Stimulated activated CD4-positive, alpha-beta T cell treated with anti-CD3 and anti-CD28 coated beads, TNF-alpha, amount 100 ng/mL, for 1 hour (primary cell): ENCODE measurements at places on chromosomes 1 and 21.

DNA sequence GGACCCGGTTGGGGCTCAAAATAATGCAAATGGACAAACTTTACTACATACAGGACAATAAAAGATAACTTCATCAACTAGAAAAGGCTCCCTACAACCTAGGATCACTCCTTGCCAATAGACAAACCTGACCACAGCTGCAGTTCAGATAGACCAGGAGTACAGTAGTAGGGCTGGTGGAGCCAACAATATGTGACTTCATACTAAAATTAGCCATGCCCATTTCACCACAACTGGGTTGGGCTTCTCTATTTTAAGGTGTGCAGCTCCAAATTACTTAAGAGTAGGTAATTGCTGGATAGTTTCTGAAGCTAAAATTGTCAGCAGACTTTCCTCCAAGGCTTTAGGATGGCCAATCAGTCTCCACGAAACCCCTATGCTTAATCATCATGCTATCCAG lies 3.9 kb downstream of the DENND1B start:
- DNase-seq: no peak

DNA sequence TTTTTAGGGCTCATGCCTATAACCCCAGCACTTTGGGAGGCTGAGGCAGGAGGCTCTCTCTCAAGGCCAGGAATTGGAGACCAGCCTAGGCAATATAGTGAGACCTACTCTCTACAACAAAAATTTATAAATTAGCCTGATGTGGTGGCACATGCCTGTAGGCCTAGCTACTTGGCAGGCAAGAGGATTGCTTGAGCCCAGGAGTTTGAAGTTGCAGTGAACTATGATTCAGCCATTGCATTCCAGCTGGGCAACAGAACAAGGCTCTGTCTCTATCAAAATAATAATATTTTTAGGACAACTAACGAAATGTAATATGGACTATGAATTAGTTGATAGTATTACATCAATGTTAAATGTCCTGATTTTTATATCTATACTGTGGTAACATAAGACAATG lies 68.8 kb upstream of the ARID1A start:
- no peak for DNase-seq

- no peak for DNase-seq
These were observed 1.9 kb downstream of the AMPD2 start for GRCh38 chr1:109621379-109622136.

GRCh38 chr21:25767921-25768320 lies 33.1 kb downstream of the GABPA start:
- DNase-seq: no peak

GRCh38 chr1:171110621-171111326 lies 20.1 kb downstream of the FMO3 start:
- no peak for DNase-seq

GRCh38 chr1:172238965-172239364 lies 181.5 kb upstream of the C1orf105 start:
- DNase-seq: no peak

DNA sequence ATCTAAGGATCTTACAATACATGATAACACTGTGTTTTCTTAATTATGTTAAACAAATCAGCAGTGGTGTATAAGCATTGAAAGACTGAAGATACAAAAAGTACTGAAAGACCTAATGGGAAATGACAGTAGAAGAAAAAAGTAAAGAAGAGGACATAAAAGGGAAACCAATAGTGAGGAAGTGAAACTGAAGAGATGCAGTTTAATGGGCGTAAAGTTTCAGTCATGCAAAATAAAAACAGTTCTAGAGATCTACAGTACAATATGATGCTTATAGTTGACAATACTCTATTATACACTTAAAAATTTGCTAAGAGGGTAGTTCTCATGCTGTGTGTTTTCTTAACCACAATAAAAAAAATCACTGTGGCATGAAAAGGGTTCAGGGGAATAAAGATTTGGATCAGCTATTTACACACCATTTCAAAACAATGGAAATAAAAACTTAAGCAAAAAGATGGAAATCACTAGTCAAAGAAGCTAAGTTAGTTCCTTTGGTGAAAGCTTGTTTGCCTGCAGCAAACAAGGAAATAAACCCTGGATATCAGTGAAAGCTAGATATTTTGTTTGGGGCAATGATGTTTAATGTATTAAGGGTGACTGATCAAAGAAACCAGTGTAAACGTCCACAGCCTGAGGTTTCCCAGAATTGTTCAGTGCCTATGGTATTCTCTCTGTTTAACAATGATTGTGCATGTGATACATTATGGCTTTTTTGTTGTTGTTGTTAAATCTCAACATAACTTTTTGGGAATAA lies 1160.8 kb upstream of the ADGRL2 start:
- no peak for DNase-seq

- DNase-seq: no peak
These were observed 4.9 kb upstream of the GBP1 start for GRCh38 chr1:89069951-89070350.

GRCh38 chr21:25700741-25701140 lies 34.0 kb downstream of the ATP5PF start:
- DNase-seq: no peak

GRCh38 chr1:209931141-209931540 lies 6.9 kb upstream of the SYT14 start:
- DNase-seq: no peak

- DNase-seq: no peak
These were observed 68.4 kb upstream of the TNFSF4 start for GRCh38 chr1:173275496-173275895.

DNA sequence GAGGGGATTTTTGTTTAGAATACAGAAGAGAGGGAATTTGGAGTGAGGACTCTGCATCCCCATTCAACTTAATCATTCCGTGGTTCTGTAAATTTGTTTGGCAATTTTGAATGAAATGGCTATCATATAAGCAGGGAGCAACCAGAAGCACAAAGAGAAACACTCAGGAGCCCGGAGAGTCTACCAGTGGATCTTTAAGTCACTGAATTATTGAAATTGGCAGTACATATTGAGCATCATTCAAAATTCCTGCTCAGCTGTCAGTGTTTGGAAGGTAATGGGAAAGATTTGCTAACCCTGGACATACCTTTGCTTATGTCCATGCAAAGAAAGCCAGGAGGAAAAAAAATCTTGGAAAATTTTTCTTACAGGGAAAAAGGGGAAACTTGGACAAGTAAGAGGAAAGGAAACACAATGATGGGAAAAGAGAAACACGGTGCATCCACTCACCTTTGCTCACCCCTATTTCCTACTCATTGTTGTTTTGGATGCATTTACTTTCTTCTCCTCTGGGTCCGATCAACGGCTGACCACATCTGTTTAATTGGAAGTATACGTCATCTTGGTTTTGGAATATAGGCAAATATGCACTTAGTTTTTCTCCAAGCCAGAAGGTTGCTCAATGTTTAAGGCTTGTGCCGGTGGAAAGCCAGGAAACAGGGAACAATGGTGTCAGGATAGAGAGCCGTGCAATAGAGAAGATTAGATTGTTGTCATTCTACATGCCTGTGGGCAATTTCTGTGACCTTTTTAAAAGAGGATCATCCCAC lies 243.0 kb upstream of the LYPLAL1 start:
- no peak for DNase-seq

GRCh38 chr1:43655953-43656352 lies 6.0 kb downstream of the KDM4A start:
- DNase-seq: no peak

GRCh38 chr1:167066333-167067122 lies 23.6 kb downstream of the GPA33 start:
- DNase-seq: peak; percentile 38

DNA sequence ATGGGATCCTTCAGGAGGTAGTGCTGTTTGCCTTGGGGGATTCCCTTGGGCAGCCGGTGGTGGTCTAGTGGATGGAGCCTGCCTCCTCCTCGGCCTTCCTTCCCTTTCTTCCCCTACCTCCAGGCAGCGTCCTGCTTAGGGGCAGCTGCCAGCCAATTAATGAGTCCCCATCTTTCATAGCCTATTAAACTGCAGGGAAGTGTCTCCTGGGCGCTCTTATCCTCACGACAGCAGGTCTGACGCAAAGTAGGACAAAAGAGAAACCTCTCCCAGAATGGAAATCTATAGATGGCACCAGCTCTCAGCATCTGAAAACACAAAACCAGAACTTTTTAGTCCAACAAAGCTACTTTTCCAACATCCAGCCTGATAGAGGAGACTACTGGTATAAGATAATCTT lies 69.3 kb downstream of the ELAVL4 start:
- no peak for DNase-seq

DNA sequence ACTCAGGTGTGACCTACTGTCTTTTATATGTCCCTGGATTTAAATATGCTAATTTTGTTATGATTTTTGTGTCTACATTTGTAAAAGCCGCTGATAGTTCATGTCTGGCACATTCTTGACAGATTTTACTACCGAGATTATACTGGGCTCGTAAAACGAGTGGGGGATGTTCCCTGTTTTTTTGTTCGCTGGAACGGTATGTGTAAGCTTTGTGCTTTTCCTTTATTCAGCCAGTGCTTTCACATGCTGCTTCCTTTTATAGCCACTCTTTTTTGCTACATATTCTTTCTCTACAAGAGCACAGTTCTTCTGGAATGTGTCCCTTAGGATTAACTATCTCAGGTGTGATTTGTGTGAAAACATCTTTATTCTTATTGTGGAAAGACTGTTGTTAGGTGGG lies 46.6 kb downstream of the ADARB1 start:
- no peak for DNase-seq

DNA sequence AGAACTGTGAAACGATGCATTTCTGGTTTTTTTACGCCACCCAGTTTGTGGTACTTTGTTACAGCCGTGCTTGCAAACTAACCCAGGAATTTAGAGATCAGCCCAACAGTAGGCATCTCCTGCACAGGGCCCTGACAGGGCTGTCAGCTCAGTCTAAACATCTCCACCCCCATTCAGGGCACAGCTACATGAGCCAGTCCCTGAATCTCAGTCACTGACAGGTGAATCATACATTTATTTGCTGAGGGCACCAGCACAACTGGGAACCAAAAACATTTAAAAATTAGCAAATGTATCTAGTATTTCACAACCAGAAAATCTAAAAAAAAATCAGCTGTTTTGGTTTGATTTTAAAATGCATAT lies 30.7 kb downstream of the PRDX6 start:
- no peak for DNase-seq

DNA sequence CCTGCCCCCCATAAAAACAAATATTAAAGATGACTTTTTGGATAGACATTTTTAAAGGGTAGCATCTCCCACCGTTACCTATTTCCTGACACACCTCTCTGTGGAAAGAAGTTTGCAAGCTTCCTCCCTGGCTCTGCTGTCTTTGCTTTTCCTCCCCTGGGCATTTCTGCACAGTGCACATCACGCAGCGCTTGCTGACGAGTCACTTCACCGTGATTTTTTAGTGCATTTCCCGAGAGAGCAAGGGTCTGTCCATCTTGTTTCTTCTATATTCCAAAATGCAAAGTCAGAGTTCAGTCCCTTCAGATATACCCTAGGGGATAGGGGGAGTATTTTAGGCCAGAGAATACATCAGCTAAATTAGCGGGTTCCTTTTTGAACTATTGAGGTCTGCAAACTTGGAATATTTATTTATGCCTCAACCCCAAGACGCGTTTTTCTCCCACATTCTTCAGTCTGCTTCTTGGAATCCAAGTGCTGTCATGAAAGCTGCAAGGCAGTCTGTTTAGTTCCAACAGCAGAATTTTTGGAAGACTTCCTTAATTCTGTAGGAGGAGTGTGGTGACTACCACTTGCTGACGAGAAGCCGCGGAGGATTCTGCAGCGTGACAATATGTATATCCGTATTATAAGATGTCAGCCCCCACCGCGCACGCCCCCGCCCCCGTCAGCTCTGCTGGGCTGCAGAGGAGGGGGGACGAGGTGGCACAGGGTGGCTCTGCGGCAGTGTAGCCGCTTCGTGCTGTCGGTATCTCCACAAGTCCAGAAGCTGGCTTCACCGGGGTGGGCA lies 22.4 kb downstream of the SMYD2 start:
- DNase-seq: no peak

GRCh38 chr1:71210718-71211117 lies 129.9 kb upstream of the ZRANB2 start:
- no peak for DNase-seq

GRCh38 chr1:181134543-181135436 lies 46.3 kb downstream of the IER5 start:
- no peak for DNase-seq

DNA sequence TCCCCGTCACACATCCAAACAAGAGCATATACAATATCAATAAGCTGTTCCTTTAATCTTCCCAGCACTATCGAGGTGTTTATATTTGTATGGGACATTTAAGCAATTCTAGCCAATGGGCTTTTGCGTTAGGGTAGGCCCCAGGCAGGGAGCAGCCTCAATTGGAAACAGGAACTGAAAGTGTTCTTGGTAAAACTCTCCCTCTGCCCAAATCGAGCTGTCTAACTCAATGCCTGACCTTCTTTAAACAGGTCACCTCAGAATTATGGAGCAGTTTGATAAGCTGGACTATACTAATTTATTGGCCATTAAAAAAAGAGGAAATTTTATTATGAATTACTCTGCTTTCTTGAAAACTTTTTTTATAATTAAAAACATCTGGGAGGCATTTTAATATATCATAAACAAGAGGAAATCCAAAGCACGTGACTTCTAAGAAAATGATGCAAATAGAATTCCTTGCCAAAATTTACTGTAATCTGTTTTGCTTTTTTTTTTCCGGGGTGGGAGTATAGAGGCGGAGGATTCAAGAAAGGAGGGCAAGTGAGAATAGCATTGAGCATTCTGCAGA lies 498.1 kb downstream of the LMO4 start:
- DNase-seq: no peak

GRCh38 chr1:3890389-3891328 lies 9.4 kb downstream of the C1orf174 start:
- no peak for DNase-seq

DNA sequence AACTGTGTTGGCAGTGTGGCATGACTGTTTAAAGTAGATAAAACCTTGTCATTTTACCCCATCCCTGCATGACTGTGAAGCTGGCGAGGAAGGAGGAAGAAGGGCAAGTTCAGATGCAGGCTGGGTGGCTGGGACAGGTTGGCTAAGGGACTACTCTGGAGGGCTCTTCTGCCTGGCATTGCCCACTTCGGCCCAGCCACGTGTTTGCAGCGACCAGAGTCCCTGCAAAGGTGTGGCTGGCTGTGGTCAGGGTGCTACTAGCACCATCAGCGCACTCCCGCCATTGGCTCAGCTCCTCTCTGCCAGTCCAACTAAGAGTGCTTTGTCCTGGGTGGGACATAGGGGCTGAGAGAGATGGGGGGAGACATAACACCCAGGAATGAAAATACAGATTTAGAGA lies 7.2 kb downstream of the C1orf115 start:
- no peak for DNase-seq

GRCh38 chr1:167369933-167370332 lies 148.4 kb downstream of the CD247 start:
- DNase-seq: no peak

- no peak for DNase-seq
These were observed 10.5 kb upstream of the IRF2BP2 start for GRCh38 chr1:234620272-234621126.
